ENCODE measurements at places on chromosomes 11 and 22.

GRCh38 chr11:130455483-130456127 lies 7.2 kb downstream of the ADAMTS15 start:
- DNase-seq, result no peak

- DNase-seq, result no peak
Measured at GRCh38 chr11:27820249-27820648, 120.0 kb upstream of the BDNF start.

GRCh38 chr11:13354335-13354734 lies 76.7 kb downstream of the BMAL1 start:
- no peak for DNase-seq

DNA sequence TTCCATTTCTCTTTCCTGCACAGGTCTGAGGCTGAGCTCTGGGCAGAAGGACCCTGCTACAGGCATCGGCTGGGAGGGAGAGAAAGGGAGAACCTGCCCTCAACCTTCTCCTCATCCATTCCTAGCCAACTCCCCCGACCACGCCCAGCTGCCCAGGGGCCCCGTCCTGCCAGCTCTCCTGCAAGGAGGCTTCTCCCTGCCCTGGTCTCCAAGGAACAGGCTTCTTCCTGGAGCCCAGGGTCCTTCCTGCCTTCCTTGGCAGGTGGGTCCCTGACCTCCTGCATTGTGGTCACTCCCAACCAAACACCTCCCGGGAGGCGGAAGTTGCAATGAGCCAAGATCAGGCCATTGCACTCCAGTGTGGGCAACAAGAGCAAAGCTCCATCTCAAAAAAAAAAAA lies 12.5 kb upstream of the HMOX1 start:
- no peak for DNase-seq

GRCh38 chr11:91257667-91258066 lies 967.0 kb upstream of the FAT3 start:
- no peak for DNase-seq

DNA sequence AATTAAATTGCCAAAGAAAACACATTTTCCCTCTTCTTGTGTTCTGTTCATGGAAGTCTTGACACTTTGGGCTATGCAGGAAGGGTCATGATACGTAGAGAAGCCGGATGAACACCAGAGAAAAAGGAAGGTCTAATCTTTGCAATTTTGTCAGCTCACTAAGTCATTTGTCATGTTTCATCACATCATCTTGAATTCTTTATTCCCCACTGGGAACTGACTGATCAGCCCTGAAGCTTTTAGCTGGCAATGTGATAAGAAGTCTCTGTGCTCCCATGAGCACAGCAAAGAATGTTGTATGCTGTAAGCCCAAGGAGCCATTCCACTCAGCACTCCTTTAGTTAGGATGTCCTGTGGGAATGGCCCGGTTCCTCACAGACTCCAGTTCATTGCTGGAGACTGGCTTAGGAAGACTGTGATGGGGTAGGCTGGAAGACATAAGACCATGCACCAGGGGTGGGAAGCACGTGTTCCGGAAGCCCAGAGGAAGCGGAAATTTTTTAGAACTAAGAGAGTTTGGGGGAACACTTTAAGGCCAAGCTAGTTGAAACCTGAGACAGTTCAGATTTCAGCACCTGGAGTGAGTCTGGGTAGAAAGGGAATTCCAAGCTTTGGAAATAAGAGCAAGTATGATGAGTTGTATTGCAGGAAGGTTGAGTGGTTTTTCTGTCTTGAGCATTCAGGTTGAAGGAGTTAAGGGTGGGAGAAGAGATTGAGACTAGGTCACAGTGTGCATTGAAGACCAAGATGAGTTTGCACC lies 306.7 kb upstream of the MTNR1B start:
- no peak for DNase-seq

All from Jurkat, Clone E6-1 (cell line).